ENCODE measurements at places on chromosomes 7 and 10.
A peak's percentile ranks its signal among the peaks of the same experiment; 100 is the strongest.

DNA sequence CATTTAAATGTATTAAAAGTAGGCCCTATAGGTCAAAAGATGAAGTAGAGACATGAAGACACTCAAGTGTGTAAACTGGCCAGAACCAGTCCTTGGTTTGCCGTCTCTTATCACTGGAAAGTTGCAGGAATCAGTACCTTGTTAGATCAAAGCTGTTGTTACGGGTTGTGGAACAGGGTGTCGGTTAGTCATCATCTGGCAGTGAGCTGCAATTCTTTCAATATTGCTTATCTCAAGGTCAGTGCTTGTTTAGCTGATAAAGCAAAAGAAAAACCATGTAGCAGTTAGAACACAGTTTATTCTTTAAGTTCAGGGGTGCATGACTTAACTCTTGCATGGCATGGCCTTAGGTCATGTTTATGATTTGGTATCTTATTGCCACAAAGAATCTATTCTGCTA lies 10.0 kb upstream of the SLC13A1 start:
- no peak for DNase-seq

DNA sequence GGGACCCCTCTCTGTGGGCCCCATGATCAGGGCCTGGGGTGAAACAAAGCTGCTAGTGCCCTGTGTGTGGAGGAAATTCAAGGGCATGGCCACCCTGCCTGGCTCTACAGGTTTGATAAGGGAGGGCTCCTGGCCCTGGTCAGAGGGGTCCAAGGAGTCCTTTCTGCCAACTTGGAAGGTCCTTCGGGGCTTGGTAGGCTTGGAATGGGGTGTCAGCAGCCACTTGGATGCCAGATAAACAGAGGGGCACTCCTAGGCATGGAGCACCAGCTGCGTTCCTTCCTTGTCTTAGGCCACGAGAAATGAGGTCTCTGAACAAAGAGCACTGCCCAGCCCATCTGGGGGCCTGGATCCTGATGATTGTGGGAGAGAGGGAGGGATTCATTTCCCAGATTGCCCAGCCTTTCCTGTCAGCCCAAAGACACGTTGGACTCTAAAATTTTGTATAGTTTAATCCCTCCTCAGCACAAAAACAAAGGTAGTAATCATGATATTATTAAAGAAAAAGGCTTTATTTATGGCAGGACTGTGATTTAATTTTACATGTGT lies 5.1 kb downstream of the MTURN start:
- DNase-seq = no peak

DNA sequence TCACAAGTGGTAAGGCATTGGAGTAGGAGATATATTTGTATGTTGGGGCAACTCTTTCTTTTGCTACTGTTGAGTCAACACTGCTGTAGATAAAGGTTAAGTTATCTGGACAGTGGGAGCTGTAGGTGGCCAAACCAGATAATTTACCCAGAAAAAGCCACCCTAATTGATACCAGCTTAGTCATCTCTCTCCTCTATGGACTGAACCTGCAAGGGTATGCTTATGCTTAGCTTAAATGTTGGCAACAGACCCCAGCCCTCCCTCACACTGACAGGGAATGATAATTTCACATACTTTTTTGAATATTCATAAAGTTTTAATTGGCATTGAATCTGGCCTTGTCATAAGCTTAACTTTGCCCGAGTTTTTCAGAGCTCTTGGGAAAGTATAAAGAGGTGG lies 66.3 kb downstream of the CREB5 start:
- DNase-seq = no peak

GRCh38 chr7:28755255-28755654 lies 202.9 kb downstream of the TRIL start:
- DNase-seq = no peak

DNA sequence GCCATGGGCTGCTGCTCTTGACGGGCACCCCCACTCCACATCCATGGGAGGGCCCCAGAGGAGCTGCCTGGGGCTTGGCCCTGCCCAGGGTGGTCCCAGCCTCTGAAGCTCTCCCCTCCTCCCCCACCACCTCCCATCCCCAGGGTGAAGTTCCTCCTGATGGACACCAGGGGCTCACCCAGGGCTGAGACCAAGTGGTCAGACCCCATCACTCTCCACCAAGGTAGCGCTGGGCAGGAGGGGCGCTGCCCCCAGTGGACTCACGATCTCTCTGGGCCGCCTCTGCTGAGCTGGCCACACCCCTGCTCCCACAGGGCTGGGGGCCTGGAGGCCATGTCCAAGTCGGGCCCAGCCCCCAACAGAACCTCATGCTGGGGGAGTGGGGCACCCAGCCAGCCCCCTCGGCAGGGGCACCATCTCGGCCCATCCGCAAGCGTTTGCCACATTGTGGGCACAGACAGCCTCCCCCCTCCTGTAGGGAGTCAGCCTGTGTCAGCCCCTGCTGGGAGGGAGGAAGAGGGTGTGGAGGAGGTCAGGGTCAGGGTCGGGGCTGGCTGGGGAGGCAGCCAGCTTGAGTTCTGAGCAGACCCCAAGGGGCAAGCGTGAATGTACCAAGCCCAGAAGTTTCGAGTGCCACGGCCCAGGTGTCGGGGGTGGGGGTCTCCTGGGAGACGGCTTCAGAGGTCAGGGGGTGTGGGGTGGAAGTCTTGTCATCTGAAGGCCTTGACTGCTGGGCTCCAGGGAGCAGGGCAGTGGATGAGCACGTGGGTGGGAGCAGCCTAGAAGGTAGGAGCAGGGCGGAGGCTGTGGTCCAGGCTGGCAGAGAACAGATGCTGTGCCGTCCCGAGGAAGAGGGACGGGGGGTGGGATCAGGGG lies 2.8 kb downstream of the UPK3B start:
- peak; percentile 53 for DNase-seq

DNA sequence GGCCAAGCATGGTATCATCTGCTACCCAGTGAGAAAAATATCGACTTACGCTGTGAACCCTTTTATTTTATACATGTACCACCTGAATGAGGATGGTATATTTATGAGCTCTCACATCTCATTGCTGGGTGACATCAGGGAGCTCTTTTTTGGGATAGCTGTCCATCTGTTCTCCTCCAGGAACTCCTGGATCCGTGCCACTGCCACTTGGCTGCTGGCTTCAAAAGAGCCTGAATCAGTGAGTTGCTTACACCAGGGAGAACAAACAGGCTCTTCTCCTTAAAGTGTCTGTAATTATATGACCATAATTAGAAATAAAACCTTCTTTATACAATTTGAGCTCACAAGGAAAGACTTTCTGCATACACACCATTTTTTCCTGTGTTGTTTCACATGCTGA lies 106.2 kb downstream of the KAT6B start:
- DNase-seq = no peak

DNA sequence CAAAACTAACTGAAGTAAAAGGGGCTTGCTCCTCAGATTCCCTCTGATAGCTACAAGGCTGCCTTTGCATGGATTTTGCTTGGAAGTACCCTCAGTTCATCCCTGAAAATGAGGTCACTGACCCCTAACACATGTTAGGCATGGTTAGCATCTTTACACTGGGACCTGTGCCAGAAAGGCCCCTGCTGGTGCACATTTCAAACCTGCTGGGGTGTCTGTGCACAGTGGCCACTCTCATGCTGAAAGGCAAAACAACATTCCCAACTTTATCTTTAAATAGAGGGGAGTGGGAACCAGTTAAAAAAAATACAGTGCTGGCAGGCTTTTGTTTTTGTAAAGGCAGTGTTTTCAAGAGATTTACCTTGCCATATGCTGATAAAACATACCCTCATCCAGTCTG lies 99.1 kb downstream of the ANK3 start:
- no peak for DNase-seq

GRCh38 chr10:11793762-11794479 lies 29.2 kb upstream of the PROSER2 start:
- no peak for DNase-seq

GRCh38 chr10:54314430-54314829 lies 486.6 kb downstream of the PCDH15 start:
- DNase-seq = no peak

GRCh38 chr10:133085251-133086125 lies 2.2 kb upstream of the ADGRA1 start:
- no peak for DNase-seq

- no peak for DNase-seq
Measured at GRCh38 chr7:112076324-112076723, 129.9 kb downstream of the DOCK4 start.

GRCh38 chr7:5397736-5398135 lies 25.9 kb downstream of the TNRC18 start:
- DNase-seq = no peak

DNA sequence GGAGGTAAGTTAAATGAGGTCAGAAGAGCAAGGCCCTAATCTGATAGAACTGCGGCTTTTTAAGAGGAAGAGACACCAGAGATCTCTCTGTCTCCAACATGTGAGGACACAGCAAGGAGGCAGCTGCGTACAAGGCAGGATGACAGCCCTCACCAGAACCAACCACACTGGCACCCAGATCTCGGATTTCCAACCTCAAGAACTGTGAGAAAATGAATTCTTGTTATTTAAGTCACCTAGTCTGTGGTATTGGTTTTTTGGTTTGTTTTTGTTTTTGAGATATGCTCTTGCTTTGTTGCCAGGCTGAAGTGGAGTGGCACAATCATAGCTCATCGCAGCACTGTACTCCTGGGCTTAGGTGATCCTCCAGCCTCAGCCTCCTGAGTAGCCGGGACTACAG lies 127.2 kb downstream of the DLG5 start:
- DNase-seq = no peak

DNA sequence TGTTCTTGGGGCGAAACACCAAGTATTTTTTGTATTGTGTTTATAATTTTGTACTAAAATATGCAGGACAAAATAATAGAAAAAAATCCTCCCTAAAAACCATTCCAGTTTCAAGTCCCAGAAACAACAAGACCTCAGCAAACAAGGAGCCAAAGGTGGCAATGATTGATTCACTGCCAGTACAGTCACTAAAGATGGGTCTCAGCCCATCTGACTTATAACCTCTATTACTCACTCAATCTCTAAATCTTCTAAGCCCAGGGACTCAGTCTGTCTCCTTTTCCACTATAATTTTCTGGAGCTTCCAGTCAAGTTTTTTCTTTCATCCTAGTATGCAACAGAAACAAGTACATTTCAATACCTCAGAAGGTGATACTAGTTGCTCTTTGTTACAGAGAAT lies 33.3 kb downstream of the SNX13 start:
- no peak for DNase-seq

GRCh38 chr7:47267346-47267745 lies 314.6 kb downstream of the TNS3 start:
- no peak for DNase-seq

DNA sequence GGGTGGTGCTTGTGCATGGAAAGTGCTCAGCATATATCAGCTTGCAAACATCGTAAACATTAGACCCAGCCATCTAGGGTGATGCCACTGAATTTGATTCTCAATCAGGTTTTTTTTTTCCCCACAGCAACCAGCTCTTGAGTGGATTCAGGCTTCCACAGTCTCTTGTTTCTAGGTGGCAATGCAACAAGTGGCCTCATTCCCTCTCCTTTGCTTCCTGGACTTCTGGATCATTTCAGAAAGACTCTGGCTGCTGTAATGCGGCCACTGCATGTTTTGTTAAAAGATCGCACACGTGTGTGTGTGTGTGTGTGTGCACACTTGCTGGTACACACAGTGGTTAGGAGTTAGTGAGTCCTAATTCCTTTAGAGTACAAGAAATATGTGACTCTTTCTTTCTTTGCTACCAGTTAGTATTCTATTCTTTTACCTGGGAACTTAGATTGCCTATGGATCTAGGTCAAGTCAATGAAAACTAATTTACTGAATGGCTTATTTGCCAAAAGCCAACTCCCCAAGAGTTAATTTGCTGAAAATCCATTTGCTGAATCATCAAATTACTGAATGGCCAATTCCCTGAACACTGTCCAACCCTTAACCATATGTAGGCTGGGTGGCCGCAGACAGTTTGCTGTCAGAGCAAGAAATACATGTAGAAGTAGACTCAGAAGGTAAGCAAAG lies 222.5 kb downstream of the CCSER2 start:
- no peak for DNase-seq

DNA sequence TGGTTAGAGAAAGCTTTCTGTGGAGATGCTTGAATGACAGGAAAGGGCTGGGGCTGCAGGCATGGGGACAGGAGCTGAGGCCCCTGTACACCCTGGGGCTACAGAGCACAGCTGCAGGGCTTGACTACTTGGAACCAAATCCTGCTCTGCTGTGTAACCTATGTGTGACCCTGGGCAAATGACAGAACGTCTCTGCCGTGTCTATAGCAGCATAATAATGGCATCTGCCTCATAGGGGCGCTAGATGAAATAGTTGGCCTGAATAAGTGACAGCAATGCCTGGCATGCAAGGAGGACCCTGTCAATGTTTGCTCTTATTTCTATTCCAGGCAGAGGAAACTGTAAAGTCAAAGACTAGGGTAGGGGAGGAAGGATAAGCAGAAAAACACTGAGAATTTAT lies 254.0 kb downstream of the USP6NL start:
- DNase-seq = no peak

DNA sequence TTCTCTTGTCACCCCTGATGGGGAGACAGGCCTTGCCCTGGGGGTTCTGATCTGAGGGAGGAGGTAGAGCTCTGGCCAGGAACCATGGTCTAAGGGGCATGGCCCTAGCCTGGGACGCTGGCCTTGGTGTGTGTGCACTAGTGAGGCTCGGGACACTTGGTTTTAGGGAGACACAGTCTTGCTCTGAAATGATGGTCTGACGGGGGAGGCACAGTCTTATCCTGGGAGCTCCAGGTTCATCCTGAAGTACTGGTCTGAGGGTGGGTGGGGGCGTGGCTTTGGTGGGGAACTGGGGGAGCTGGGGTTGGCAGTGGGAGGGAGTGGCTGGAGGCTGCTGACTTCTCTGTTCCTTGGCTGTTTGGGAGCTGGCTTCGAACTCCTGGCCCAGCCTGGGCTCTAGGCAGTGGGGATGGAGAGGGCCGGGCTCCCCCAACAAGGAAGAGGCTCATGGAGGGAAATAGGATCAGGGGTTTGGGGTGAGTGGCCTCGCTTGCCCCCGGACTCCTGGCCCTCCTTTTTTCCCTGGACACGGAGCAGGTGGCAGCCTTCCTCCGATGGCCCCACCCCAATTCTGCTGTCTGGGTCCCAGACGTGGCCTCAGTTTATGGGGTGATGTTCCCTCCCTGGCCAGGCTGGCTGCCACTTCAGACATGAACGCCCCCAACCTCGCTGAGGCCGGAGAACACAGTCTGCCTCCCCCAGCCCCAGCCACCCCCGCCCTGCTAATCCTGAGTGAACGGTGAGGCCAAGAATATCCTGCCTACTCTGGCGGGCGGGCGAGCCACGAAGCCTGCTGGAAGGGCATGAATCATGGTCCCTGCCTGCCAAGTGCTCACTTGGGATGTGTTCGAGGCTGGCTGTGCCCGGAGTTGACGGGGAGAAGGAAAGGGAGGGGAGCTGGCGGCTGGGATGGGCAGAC lies 43.5 kb downstream of the TMEM270 start:
- DNase-seq = peak; percentile 24

- DNase-seq = peak; percentile 88
Measured at GRCh38 chr10:81548160-81548559, 326.8 kb upstream of the NRG3 start.

- DNase-seq = no peak
Measured at GRCh38 chr7:47846138-47846836, 102.0 kb downstream of the PKD1L1 start.

- DNase-seq = no peak
Measured at GRCh38 chr7:2278026-2278425, 36.0 kb downstream of the NUDT1 start.

GRCh38 chr10:5105626-5106025 lies 11.4 kb downstream of the AKR1C3 start:
- no peak for DNase-seq

GRCh38 chr10:124027031-124027611 lies 66.3 kb downstream of the CHST15 start:
- no peak for DNase-seq

- DNase-seq = no peak
Measured at GRCh38 chr10:130707389-130707979, 571.3 kb downstream of the GLRX3 start.

GRCh38 chr7:21972397-21972784 lies 26.7 kb upstream of the CDCA7L start:
- DNase-seq = no peak

Data from WERI-Rb-1 (cell line).